ENCODE measurements at places on chromosomes 16 and 17.

DNA sequence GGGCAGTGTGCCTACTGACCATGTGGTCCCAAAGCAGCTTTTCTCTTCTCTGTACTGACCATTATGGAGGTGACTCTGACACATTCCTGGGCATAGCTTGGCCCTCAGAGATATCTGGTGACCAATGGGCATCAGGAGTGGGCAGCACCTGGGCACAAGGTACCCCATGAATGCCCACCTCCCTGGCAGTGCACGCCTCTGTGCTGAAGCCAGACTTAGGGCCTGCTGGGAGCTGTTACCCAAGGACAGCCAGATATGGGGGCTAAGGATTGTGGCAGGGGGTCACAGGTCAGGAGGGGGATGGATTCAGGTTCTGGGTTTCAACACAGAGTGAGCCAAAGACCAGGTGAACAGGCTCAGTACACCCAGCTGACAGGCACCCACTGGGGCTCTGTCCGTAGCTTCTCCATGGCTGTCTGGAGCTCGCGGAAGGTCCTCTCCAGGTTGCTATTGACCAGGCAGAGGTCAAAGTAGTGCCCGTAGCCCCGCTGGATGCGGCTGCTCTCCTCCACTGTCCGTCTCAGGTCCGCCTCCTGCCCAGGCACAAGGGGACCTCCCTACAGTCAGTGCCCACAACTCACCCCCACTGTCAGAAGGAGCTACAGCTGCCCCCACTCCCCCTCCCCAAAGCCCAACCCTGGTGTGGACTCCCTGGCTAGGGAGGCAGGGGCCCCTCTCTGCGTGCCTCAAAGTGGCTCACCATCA, 29.7 kb downstream of the MPP2 start:
- DNase-seq, result no peak

GRCh38 chr17:55986817-55987216, 166.5 kb upstream of the ANKFN1 start:
- no peak for DNase-seq

DNA sequence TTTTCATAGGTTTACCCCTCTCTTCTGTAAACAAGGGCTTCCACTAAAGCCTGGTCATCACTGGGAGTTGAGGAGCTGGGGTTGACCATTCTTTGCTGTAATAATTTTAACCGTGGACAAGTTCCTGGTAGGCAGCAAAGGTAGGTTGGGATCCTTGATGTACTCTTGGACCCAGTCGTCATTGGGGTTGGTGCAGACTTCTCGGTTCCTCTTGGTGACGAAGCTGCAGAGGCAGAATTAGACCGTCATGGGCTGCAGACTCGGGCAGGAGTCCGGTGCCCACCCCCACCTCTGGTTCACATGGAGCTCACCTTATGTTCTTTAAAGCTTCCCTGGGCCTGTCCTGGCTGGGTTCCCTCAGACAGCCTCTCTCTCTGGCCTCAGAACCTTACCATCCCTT, 3.8 kb downstream of the CCL16 start:
- no peak for DNase-seq

GRCh38 chr16:73108195-73108963, 60.5 kb upstream of the ZFHX3 start:
- no peak for DNase-seq

DNA sequence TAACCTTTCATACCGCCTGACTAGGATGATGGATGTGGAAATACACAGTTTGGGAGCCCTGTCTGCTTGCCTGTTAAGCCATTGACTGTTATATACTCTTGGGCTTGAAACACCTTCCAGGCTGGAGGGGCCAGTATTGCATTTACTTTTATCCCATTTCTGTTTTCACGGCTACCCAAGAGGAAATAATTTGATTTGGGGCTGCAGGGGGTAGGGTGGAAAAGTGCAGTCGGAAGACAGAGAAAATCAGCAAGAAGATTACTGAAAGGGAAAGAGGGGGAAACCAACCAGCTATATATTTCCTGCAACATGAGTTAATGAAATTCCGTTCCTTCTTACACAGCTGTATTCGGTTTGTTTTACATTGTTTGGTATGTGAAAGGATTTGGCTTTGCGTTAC, 202.5 kb downstream of the CDH13 start:
- no peak for DNase-seq

GRCh38 chr17:45372325-45372869, 55.6 kb upstream of the MAP3K14 start:
- no peak for DNase-seq
